ENCODE measurements at places on chromosomes 3 and 15.

DNA sequence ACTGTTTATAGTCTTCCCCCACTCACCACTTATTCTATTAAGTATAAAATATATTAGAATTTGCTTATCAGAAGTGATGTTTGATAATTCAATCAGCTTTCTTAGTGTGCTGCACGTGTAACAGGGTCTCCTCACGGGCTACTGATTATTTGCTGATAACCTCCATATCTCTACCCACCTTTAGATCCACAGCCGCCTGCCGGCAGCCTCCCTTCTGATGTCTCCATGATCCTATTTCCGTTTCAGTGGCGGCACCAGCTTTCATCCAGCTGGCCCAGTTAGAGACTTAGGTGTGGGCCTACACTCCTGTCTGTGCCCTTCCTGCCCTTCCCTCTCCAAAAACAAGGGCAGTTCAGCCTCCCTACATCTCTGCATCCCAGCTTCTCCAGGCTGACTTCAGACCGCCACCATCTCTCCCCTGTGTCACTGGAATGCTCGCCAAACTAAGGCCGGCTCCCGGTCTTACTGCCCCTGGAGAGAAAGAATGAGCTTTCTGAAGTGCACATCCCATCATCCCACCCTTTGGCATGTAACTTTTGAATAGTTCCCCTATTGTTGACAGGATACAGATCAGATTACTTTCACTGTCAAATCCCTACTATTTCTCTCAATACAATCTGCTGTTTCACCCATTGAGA lies 76.6 kb upstream of the PRTG start:
- no peak for DNase-seq

DNA sequence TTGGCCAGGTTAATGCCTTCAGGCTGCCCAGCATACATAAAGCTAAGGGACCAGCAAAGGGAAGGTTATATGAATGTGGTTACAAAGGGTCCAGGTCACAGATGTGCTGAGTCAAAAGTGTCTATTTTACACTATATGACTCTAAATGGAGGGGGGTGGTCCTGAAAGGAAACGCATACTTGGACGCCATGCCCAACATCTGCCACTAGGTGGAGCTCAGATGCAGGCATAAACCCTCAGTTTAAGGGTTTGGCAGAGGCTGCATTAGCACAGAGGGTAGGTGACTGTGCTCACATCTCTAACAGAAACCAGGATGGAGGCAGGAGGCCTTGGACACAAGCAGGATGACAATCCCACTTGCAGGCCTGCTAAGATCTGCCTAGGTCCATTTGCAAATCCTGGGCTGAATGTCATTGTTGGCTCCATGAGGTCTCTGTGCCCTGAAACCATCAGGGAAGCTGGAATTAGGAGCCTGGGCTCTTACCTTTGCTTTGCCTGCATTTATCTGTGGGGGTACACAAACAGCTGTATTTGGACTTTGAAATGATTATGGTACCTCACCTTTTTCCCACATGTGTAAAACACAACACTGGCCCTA lies 55.8 kb downstream of the ZNF621 start:
- peak; percentile 59 for DNase-seq

GRCh38 chr3:184556582-184557347 lies 4.8 kb upstream of the EPHB3 start:
- DNase-seq, result no peak

DNA sequence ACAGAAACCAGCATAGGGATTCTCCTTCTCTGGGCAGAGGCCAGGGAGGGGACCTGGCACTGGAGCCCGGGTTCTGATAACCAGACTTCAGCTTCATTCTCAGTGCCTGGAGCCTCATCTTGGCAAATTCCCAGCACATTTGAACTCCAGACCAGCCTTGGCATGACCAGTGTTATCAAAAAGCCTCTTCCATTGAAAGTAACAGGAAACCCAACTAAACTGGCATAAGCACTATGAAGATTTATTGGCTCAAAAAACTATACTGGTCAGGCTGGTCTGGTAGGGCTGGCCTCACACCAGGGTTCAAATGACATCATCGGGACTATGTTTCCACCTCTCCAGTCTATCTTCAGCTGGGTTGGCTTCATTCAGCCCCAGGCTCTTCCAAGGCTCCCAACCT lies 48.1 kb upstream of the THUMPD3 start:
- DNase-seq, result no peak

- DNase-seq, result no peak
Observed at GRCh38 chr3:186200726-186201125, 91.8 kb upstream of the ETV5 start.

GRCh38 chr3:194162070-194162678 lies 26.2 kb downstream of the HES1 start:
- no peak for DNase-seq

Measured in NCI-H1092 (cell line).